ENCODE measurements at places on chromosomes 3 and 15.

DNA sequence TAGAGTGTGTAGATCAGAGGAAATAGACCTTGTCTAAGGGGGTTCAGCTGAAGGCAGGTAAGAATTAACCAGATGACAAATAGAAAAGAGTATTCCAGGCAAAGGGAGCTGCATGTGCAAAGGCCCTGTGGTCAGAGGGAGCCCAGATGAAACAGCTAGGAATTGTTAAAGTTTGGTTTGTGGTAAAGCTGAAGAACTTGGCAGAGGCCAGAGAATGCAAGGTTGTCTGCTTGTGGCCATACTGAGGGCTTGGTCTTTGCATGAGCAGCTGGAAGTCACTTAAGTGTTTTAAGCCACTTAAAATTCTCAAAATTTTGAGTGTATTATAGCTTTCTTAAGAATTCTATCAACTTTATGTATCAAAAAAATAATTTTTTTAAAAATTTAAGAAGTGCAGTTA lies 116.5 kb downstream of the NEK10 start:
- DNase-seq: no peak

DNA sequence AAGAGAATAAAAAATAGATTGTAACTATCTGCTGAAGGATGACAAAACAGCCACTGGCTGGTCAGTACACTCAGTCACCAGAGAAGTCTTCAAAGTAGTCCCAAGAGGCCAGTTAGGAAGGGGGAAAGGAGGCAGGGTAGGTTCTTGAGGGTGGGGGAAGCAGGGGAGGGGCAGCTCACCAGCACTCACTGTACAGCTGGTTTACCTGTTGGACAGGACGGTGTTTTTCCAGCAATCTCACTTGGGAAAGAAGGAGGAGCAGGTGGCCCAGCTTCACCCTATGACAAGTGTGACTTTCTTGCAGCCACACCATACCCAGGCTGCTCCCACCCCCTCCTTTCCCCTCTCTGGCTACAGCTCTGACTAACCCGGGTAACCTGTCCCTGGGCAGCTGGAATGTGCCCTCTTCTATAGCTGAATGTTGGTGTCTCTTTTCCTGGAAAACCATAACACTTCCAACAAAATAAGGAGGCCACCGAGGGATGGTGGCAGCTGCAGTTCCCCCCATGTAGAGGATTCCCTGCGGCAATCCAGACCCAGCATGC lies 203.4 kb upstream of the NSMCE3 start:
- DNase-seq: no peak

DNA sequence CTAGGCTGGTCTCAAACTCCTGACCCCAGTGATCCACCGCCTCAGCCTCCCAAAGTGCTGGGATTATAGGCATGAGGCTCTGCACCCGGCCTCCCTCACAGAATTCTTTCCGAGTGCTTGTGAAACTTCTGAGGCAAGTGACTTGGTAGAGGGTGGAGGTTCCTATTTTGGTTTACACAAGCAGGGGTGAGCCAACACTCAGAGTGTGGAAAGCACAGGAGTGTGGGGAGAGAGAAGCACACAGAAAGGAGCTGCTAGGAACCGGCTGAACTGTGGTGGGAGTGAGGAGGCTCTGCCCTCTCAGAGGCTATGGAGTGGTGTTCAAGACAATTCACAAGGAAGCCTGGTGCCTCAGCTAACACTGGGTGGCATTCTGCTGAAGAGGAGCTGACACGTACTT lies 7.7 kb downstream of the CAPN3 start:
- DNase-seq: no peak

DNA sequence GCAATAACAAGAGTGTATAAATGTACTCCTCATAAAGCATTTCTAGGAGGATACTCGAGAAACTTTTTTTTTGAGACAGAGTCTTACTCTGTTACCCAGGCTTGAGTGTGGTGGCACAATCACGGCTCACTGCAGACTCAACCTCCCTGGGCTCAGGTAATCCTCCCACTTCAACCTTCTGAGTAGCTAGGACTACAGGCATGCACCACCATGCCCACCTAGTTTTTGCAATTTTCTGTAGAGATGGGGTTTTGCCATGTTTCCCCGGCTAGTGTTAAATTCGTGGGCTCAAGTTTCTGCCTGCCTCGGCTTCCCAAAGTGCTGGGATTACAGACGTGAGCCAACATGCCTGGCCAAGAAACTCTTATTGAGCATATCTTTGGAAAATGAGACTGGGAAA lies 59.1 kb upstream of the PHLDB2 start:
- no peak for DNase-seq

DNA sequence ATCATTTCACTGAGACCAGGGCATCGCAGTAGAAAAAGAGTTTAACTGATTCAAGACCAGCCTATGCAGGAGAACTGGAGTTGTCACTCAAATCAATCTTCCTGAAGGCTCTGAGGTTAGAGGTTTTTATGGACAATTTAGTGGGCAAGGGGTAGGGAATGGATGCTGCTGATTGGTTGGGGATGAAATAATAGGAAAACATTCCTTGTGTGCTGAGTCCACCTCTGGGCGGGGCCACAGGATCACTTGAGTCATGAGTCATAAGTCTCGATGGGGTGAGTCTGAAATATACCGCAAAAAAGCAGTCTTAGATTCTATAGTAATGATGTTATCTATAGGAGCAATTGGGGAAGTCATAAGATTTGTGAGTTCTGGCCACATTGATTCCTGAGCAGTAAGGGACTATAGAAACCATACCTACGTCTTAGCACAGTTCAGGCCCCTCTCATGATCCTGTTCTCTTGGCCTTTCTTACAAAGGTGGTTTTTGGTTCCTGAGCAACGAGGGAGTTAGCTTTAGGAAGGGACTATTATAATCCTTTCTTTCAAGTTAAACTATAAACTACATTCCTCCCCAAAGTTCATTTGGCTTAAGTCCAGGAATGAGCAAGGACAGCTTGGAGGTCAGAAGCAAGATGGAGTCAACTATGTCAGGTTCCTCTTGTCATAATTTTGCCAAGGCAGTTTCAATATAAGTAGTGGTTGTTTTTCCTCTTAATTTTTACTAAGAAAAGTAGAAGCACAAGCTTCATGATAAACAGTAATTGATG lies 2.7 kb upstream of the OPA1 start:
- DNase-seq: no peak

- DNase-seq: no peak
Measured at GRCh38 chr15:59828861-59829260, 139.7 kb upstream of the BNIP2 start.

DNA sequence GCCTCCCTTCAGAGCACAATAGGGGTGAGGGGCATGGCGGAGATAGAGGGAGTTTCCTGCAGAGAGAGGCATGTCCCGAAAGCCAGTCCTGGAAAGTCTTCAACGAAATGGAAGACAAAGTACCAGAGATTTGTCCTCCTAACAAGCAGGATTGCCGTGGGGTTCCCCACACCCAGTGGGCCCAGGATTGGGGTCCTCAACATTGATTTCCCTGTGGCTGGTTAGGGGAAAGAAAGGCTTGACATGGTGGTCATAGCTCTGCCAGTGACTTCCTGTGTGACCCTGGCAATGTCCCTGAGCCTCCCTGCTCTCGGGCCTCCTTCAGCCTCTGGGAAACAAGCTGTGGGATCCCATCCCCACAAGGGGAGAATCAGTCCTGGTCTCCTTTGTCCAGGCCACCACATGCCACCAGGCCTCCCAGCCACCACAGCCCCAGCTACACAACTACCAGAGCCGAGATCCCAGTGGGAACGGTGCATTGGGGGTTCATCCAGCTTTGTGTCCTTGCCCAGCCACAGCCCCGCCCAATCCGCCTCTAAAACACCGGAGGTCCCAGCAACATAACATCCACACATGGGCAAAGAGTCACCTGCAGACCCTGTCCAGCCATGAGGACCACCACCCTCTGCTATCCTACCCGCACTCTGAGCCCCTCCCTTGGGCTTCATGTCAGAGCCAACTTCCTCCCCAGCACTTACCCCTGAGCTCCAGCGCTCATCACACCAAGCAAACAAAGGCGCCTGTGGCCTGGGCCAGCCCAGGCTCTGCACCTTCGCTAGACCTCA lies 63.0 kb downstream of the ADAMTS17 start:
- DNase-seq: no peak

DNA sequence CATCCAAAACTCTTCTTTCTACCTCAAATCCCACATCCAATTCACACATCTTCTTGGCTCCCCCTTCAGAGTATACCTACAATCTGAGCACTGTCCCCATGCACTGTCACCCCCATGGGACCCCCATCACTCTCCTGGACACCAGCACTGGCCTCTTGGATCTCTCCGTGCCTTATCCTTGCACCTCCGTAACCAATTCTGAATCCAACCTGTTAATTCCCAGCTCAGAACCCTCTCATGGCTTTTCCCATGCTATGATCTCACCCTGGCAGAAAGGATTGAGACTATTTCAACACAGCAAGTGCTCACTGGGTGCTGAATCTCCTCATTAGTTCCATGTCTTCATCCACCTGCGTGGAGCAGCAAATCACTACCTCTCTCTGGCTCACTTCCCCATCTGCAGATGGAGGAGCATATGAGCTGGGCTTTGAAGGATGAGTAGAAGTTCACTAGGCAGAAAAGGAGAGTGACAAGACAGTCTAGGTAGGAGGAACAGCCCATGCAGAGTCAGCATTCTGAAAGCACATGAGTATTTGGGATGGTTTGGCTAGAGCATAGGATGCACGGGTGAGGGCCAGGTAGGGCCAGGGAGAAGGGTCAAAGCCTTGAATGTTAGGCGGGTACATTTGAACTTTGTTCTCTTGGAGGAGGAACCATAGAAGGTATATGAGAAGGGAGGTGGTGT lies 48.7 kb downstream of the SLC6A6 start:
- no peak for DNase-seq

- DNase-seq: no peak
Measured at GRCh38 chr3:144244662-144245061, 273.0 kb downstream of the DIPK2A start.

DNA sequence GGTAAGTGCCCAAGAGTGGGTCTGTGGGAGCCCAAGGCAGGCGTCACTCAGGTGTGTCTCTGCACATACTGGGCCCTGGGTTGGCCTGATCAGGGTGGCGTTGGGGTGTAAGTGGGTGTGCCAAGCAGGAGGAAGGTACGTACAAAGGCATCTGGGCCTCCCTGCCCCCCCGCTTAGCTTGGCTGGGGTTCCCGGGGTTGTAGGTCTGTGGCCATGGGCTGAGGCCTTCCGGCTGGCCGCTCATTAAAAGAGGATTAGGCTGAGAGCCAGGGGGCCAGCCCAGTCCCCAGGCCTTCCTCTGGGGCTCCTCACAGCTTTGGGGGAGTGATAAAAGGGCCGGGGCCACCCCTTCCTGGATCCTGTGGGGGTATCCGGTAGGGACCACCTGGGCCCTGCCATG lies 13.3 kb downstream of the SEMA3F start:
- no peak for DNase-seq

DNA sequence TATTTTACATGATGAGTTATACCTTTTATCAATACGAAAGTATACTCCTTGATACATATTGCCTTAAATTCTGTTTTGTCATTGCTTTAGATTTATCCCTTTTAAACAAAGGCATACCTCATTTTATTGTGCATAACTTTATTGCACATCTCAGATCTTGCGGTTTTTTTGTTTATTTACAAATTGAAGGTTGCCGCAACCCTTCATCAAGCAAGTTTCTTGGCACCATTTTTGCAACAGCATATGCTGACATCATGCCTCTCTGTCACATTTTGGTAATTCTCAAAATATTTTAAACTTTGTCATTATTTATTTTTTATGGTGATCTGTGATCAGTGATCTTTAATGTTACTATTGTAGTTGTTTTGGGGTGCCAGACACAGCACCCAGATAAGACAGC lies 20.9 kb downstream of the SNRK start:
- no peak for DNase-seq

- DNase-seq: no peak
Measured at GRCh38 chr3:69944931-69945493, 54.5 kb upstream of the SAMMSON start.

Measured in activated T-cell treated with anti-CD3 and anti-CD28 coated beads for 24 hours (primary cell).